ENCODE measurements at places on chromosomes 11 and 22.

DNA sequence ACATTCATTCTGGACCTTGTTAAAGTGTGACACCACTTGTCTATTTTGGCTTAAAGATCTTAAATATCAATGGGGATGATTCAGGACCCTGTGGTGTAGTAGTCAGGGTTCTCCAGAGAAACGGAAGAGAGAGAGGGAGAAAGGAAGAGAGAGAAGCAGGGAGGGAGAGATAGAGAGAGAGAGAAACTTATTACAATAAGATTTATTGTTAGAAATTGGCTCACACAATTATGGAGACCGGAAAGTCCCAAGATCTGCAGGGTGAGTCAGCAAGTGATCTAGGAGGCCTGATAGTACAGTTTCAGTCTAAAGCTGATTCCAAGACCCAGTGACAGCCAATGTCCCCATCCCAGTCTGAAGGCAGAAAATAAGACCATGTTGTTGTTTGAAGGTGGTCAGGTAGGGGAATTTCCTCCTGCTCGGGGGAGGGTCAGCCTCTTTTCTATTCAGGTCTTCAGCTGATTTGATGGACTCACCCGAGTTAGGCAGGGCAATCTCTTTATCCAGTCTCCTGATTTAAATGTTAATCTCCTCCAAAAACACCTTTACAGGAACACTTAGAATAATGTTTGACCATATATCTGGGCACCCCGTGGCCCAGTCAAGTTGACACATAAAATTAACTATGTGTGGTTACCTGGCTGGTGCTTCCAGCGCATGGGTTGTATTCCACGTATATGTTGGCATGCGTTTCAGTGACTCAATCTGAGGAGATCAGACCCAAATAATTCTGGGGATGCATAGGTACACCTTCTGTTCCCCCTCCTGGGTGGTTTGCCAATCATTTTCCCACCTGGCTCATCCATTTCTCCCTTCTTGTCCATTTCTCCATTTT lies 1350.5 kb downstream of the TBC1D22A start:
- no peak for DNase-seq

- no peak for DNase-seq
Measured at GRCh38 chr11:2674658-2675131, 25.1 kb downstream of the KCNQ1OT1 start.

DNA sequence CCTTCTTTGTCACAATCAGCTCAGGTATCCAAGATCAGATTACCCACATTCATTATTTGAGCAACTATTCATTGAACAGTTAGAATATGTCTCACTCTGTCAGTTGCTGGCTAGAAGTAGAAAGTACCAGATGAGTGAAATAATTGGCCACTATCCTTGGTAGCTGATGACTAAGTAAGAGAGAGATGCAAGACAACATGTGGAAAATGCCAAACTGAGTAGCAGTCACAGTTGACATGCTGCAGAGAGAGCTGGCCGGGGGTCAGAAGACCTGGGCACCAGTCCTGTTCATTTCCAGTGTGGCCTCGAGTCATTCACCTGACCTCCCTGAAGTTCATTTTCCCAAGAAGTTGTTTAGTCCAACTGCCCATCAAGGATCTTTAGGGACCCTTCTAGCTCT lies 22.5 kb upstream of the SMIM35 start:
- no peak for DNase-seq

DNA sequence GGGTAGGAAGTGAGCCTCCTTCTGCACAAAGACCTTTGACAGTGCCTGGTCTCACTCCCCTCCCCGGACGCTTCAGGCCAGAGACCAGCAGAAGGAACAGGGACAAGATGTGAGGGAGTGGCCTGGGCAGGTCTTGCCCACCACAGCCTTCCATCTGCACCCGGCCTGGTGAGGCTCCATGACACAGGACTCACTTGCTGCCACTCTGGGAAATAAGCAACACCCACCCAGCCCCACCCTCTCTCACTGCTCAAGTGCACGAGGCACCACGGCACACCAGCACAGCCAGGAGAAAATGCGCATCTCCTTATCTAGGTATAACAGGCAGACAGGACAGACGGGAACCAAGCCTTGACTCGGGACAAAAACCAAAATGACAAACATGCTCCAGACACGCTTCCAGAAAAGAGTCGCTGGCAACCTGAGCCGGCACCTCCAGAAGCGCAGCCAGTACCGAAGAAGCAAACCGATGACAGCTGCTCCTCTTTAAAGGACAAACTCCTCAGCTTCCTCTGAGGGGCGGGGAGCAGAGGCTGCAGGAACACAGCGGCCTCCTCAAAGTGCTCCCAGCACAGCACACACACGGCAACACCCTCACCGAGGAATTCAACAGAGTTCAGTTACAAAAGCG lies 41.7 kb downstream of the BRD1 start:
- DNase-seq = no peak

DNA sequence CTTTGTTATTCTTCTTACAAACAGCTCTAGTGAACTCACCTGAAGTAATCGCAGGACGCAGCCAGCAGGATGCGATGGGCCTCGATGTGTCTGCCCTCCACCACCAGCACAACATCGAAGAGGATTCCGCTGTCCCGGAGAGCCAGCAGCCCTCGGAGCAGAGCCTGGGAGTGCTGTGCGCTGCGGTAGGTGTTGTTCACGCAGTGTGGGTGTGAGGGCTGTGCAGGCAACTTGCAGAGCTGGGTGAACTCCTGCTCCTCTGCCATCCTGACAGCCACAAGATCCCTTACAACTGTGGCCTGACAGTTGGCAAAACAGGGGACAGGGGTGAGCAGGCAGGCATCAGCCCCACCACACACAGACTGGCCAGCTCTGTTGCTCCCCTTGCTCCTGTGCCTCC lies 6.6 kb downstream of the KLHL22 start:
- DNase-seq = no peak

- no peak for DNase-seq
Measured at GRCh38 chr11:109435121-109435742, 13.2 kb downstream of the C11orf87 start.
